ENCODE measurements at places on chromosomes 11 and 22.

- DNase-seq: no peak
Measured at GRCh38 chr22:20194681-20195593, 44.1 kb upstream of the CCDC188 start.

- no peak for DNase-seq
Measured at GRCh38 chr11:20000351-20001134, 159.7 kb downstream of the DBX1 start.

GRCh38 chr11:41461057-41461681, 1.7 kb upstream of the LRRC4C start:
- no peak for DNase-seq

GRCh38 chr22:45999379-45999971, 22.5 kb upstream of the WNT7B start:
- no peak for DNase-seq
